ENCODE measurements at places on chromosomes 3 and 15. TPM values are rescaled to one million over a fixed set of nuclear protein-coding genes. Genes with fewer than 3 reads are reported as not detected.

RTP2 gene
- not detected for total RNA-seq

DUOXA2 gene
- total RNA-seq = not detected

IL5RA gene
- total RNA-seq = 3.5 TPM

DNA sequence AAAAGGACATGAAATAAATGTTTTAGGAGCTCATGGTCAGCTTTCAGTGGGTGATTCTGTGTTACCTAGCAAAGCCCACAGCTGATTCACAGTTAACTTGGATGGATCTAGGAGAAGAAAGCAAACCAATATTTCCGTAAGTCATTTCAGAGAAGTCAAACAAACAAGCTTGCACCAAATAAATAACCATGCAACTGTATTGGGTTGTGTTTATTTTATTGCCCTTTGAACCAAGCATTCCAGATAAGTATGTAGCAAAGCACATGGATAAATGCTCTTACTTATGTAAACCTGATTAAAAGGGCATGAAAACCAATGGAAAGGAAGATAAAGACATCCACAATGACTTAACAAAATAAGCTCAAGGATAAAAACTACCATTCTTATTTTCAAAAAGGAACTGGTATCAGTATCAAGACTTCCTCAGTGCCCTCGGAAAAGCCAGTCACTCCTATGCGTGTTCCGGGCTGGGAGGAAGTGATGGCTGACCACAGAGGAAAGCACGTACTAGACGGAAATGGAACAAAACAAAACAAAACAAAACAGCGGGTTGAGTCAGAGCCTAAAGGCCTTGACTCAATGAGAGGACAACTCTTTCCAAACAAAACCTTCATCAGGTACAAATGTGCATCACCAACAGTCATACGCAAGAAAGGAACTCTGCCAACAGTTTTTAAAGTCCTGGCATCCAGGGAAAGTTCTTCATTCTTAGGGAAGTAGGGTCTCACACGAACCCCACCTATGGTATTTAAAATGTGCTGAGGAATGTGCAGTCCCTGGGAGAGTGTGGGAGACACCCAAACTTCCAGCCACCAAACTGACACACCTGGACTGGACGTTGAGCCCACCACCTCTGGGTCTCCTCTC, 103.3 kb downstream of the SNRK start:
- H3K4me1 ChIP-seq = peaks cover 55% of the 10 kb centered on the region
- DNase-seq = no peak
- no peak overlapping the region for H3K4me3 ChIP-seq

DNA sequence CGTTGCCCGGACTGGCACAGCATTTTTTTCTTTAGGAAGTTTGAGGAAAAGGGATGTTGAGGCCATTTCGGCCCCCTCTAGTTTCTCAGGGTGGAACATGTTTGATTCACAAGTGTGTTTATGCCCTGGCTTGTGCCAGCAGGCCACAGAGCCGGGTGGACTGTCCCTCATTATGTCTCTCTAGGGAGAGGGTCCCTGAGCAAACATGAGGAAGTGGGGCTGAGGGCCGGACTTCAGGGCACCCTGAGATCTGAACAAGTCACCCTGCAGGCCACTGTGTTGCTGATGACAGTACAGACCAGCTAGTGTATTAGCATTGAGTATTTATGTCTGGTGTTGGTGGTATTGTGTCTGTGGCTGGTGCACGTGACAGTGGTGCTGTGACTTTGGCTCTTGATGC, 34.9 kb downstream of the RNU5B-1 start:
- H3K4me1 ChIP-seq = no peaks in the 10 kb centered on the region
- no peak overlapping the region for H3K27ac ChIP-seq
- no peaks in the 10 kb centered on the region for H3K27me3 ChIP-seq
- H3K4me3 ChIP-seq = no peak overlapping the region
- no peaks in the 10 kb centered on the region for H3K36me3 ChIP-seq

DNA sequence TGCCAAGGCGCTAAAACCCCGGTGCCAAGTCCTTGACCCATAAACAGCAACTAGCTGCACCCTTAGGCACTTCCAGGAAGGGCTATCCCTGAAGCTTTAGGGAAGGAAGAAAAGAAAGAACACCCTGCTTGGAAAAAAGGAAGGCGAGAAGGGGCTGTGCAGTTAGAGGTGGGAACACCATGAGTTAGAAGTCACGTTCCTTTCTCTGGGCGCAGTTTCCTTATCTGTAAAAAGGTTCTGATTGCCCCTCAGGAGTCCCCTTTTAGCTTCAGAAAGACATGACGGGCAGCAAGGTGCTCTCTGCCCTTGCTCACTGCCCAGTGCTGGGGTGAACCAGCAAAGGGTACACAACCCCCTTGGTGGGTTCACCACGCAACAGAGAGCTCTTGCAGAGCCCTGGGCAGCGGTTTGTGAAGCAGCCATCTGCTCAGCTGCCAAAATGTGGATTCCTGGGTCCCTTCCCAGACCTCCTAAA, 798 bp downstream of the GCHFR start:
- peak overlapping the region; percentile 91 for H3K27ac ChIP-seq
- no peak for DNase-seq
- peaks cover 45% of the 10 kb centered on the region for H3K4me1 ChIP-seq
- H3K27me3 ChIP-seq = no peaks in the 10 kb centered on the region
- H3K36me3 ChIP-seq = peaks cover 15% of the 10 kb centered on the region

DNA sequence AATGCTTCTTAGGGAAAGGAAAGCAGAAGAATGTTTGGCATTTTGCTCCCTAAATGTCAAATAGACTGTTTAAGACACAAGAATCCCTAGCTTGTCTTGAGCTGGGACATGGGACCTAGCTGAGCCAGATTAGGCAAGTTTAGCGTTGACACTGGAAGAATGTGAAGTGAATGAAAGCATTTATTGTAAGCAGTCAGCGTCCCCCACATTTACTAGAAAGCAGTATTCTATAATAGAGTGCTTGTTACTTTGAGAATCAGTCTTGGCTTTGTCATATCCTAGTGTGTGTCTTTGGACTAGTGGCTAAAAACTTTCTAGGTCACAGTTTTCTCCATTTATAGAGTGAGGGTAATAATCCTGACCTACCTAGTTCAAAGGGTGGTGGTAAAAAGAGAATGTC, 161.6 kb downstream of the ADAMTSL3 start:
- no peak overlapping the region for H3K27ac ChIP-seq
- no peaks in the 10 kb centered on the region for H3K36me3 ChIP-seq
- no peaks in the 10 kb centered on the region for H3K27me3 ChIP-seq
- no peak for DNase-seq
- H3K4me1 ChIP-seq = no peaks in the 10 kb centered on the region

- no peaks in the 10 kb centered on the region for H3K4me1 ChIP-seq
- no peak overlapping the region for H3K4me3 ChIP-seq
- H3K36me3 ChIP-seq = no peaks in the 10 kb centered on the region
- DNase-seq = no peak
- no peaks in the 10 kb centered on the region for H3K27me3 ChIP-seq
These were observed 58.9 kb upstream of the ZNF280D start for GRCh38 chr15:56792211-56792610.

GRCh38 chr3:161854232-161854771, 357.7 kb downstream of the OTOL1 start:
- no peaks in the 10 kb centered on the region for H3K36me3 ChIP-seq
- H3K4me1 ChIP-seq = no peaks in the 10 kb centered on the region
- no peak overlapping the region for H3K4me3 ChIP-seq
- no peak for DNase-seq
- H3K27me3 ChIP-seq = no peaks in the 10 kb centered on the region

DNA sequence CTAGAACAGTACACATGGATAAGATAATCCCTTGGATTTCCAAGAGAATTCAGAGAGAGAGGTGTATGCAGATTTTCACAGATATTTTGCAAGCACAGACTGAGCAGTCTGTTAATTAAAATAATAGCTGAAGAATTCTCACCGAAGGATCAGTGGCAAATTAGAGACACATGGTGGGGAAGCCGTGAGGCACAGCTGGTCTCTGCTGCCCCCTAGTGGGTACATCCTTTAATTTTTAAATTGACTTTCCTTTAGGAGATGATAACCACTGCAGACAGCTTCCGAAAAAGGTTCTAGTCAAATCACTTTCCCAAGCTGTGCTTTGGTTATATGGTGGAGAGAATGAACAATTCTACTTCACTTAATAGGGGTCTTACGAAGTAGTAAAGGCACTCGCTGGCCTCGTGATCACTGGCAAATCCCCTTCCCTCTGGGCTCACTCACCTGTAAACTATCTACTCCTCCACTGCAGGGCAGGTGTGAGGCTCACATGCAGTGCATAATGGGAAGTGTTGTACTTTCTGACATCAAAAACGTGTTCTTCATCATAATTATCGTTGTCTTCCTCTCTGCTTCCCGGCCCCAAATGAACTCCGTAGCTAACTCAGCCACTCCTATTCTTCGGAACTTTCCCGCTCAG, 19.5 kb downstream of the MESD start:
- peaks cover 7% of the 10 kb centered on the region for H3K4me1 ChIP-seq
- peak; percentile 41 for DNase-seq
- H3K4me3 ChIP-seq = no peak overlapping the region
- peaks cover 17% of the 10 kb centered on the region for H3K36me3 ChIP-seq
- no peaks in the 10 kb centered on the region for H3K27me3 ChIP-seq

DNA sequence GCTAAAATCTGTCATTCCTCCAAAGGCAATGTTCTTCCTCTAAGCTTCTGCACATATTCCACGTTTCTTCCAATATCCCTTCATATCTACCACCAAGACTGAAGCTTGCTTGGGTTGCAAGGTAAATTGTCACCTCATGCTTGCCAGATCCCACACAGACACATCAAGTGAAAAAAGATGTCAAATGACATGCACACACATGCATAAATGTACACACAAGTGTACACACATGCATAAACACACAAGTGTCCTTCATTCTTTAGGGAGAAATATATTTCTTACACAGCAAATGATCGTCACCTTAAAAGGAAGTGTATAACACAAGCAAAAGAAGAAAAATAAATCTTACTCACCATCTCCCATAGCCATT, 59.4 kb downstream of the CLASP2 start:
- peak overlapping the region; percentile 76 for H3K27ac ChIP-seq
- DNase-seq = no peak
- H3K4me3 ChIP-seq = peak overlapping the region; percentile 53
- no peaks in the 10 kb centered on the region for H3K27me3 ChIP-seq
- H3K4me1 ChIP-seq = peaks cover 29% of the 10 kb centered on the region

GRCh38 chr3:101676765-101677435, at the start of gene ZBTB11:
Gene ZBTB11 (minus strand): TSS chr3:101677132. CDS start chr3:101676914, 218 bp downstream.
- peak; percentile 94 for DNase-seq
- peaks cover 25% of the 10 kb centered on the region for H3K4me1 ChIP-seq
- peak within 1 kb of the TSS; percentile 97 for H3K4me3 ChIP-seq
- H3K27me3 ChIP-seq = no peaks in the 10 kb centered on the region

DNA sequence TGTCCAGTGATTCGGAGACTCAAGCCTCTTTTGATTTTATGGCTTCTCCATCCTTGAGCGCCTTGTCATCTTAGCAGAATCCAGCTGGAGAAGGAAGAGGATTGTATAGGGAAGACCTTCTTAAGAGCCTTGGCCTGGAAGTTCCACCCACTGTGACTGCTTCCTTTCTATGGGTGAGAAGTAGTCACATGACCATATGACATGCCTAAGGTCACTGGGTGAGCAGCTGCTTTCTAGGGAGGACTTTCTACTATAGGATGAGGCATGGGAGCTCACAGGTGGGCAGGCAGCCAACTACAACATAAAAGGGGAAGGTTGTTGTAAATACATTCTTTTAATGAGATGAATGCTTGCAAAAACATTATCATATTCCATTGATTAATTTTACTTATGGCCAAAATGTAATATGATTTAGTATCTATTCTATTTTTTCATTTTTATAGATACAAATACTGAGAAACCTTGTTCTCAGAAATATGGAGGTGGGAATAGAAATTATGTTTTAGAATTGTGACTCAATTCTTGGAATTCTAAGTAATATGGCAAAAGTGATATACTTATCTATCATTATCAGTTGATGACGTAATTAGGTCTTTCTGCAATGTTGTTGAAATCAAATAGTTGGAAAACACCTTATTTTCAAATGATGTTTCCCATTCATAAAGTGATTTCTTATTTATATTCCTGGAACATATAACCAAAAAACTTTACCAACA, 53.6 kb upstream of the MINAR1 start:
- DNase-seq = no peak
- no peaks in the 10 kb centered on the region for H3K27me3 ChIP-seq
- no peaks in the 10 kb centered on the region for H3K4me1 ChIP-seq
- no peaks in the 10 kb centered on the region for H3K36me3 ChIP-seq
- no peak overlapping the region for H3K27ac ChIP-seq

DNA sequence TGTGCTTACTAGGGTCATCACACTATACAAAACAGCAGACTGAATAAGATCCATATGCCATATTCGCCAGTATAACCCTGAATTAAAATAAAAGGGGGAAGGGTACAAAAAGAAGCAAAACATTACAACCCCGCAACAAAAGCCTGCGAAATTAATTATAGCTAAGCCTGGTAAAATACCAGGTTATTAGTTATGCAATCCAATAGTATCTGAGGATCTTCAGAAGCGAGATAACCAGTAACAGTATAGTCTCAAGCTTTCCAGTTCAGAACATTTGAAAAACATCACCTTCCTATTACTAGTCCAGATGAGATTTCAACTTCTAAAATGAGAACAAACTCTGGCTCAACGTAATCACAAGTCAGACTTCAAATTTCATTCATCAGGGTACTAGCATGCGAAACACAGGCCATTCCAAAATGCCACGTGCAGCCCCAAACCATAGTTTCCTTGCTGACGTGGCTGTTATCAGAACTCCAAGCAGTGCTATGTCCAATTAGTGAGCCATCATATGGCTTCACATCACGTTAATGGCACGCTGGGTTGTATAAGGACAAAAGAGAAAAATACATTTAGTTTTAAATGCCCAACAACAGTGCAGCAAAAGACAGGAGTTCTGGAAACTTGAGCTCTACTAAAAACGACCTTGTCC, 1.1 kb downstream of the SSR3 start:
- no peaks in the 10 kb centered on the region for H3K27me3 ChIP-seq
- no peak for DNase-seq
- H3K36me3 ChIP-seq = no peaks in the 10 kb centered on the region
- H3K4me3 ChIP-seq = peak overlapping the region; percentile 85
- H3K4me1 ChIP-seq = peaks cover 31% of the 10 kb centered on the region
- H3K27ac ChIP-seq = peak overlapping the region; percentile 84

- H3K4me3 ChIP-seq = no peak overlapping the region
- H3K27me3 ChIP-seq = peaks cover 4% of the 10 kb centered on the region
- no peak overlapping the region for H3K27ac ChIP-seq
These were observed 4.3 kb downstream of the TNIK start for GRCh38 chr3:171455603-171456550.

DNA sequence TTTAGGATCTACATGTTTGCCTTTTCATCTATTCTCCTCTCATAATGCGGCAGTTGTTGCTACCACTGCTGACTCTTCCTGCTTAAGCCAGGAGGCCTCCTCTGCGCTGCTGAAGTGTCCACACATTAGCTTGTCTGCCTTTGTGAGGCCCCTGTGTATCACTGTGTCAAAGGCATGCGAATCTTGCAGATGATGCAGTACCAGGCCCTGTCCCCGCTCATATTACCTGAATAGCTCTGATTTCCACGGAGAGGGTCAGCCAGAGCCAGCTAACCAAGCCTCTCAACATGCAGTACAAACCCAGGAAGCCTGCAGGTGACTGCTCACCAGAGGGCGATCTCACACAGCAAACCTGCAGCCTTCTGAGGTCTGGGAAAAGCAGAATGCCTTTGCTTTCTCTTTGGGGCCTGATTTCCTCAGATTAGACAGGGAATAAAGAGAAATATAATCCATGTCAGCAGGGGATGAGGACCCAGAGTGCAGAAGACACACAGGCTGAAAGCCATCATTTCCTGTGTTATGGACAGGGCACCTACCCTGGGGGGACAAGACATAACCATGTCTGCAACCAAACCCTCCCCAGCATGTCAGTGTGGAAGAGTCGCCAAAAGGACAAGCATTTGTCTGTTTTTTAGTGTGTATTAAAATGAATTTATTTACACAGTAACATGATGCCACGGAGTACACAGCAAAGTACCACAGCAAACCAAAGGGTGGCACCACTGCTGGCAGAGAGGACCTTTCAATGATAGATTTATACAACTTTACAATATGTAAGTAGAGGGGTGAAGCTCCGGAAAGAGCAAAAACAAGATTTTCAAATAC, 36.8 kb upstream of the TSPAN3 start:
- H3K27ac ChIP-seq = no peak overlapping the region
- peaks cover 9% of the 10 kb centered on the region for H3K4me1 ChIP-seq
- no peak for DNase-seq
- no peaks in the 10 kb centered on the region for H3K27me3 ChIP-seq
- H3K4me3 ChIP-seq = no peak overlapping the region
